ENCODE measurements at places on chromosomes 16 and 17.

- H3K4me3 ChIP-seq: no peak overlapping the region
- H3K27ac ChIP-seq: no peak overlapping the region
- H3K36me3 ChIP-seq: no peaks in the 10 kb centered on the region
- no peaks in the 10 kb centered on the region for H3K4me1 ChIP-seq
- peaks cover 14% of the 10 kb centered on the region for H3K27me3 ChIP-seq
These were observed 16.1 kb upstream of the ARHGAP44 start for GRCh38 chr17:12773153-12773552.

DNA sequence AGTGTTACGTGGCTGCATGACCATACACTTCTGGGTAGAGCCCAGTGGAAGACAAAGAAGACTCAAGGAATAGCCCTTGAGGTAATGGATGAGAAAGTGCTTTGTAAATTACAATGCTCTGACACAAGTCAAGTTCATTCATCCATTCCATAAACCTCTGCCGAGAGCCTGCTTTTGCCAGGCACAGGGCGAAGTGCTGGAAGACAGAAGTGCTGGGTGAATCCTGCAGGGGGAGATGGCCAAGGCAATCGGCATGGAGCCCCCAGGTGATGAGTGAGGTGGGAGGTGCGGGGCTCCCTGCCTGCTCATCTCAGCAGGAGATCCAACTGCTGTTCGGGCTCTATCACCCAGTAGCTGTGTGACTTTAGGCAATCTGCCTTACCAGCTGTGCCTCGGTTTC is 2.8 kb upstream of the SOCS3 start:
- H3K4me1 ChIP-seq: no peaks in the 10 kb centered on the region
- H3K4me3 ChIP-seq: no peak overlapping the region
- peaks cover 31% of the 10 kb centered on the region for H3K36me3 ChIP-seq
- no peak for DNase-seq
- H3K27me3 ChIP-seq: peaks cover 11% of the 10 kb centered on the region
- H3K27ac ChIP-seq: no peak overlapping the region

DNA sequence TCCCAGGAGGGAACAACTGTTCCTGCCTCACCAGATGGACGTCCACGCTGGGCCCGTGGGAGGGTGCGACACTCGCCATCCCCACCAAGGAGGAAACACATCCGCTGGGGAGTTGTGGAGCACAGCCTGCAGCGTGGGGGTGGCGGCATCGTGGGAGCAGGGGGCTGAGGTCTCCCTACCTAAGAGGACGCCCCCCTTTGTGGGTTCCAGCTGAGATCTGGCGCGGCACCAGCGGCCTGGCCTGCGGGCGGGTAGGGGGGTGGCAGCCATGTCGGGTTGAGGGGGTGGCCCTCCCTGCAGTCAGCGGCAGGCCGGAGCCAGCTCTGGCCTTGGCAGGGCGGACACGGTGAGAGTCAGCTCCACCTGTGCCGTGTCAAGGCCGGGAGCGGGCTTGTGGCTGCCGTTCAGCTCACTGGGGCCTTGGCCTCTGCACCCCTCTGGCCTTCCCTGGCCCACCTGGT is 116.7 kb upstream of the CIBAR2 start:
- no peak overlapping the region for H3K27ac ChIP-seq
- H3K4me1 ChIP-seq: no peaks in the 10 kb centered on the region
- no peak for DNase-seq
- no peaks in the 10 kb centered on the region for H3K36me3 ChIP-seq
- H3K27me3 ChIP-seq: peaks cover 96% of the 10 kb centered on the region

GRCh38 chr16:3099732-3100499 is 822 bp upstream of the ZSCAN10 start:
- peaks cover 23% of the 10 kb centered on the region for H3K36me3 ChIP-seq
- peak; percentile 93 for DNase-seq
- peak overlapping the region; percentile 70 for H3K4me3 ChIP-seq
- H3K4me1 ChIP-seq: peaks cover 30% of the 10 kb centered on the region
- peak overlapping the region; percentile 53 for H3K27ac ChIP-seq
- H3K27me3 ChIP-seq: peaks cover 30% of the 10 kb centered on the region

GRCh38 chr17:2844416-2844815 is 48.2 kb downstream of the RAP1GAP2 start:
- H3K27me3 ChIP-seq: no peaks in the 10 kb centered on the region
- no peak overlapping the region for H3K4me3 ChIP-seq
- peaks cover 5% of the 10 kb centered on the region for H3K4me1 ChIP-seq
- no peak for DNase-seq
- no peaks in the 10 kb centered on the region for H3K36me3 ChIP-seq
- H3K27ac ChIP-seq: no peak overlapping the region

DNA sequence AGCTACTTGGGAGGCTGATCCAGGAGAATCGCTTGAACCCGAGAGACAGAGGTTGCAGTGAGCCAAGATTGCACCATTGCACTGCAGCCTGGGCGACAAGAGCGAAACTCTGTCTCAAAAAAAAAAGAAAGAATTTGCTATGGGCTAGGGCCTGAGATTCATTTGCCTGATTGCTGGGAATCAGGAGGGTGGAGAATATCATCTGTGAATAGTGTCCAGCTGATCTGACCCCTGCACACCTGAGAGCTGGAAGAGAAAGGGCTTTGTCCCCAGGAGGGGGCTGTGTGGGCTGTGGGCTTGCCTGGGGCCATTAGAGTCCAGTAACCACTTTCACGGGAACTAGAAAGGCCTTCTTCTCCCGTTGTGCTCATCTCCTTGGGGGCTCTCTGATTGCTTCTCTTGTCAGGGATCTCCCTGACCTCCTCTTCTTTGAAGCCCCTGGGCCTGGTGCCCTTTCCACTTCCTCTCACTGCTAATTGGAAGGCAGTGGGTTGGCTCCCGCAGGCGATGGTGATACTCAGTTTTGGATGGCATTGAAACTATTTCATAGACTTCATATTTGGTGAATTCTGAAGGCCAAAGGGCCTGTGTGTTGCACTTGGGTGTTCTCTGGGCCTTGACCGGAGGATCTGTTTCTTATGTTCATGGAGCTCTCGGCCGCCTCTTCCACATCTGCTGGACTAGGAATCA is 66.1 kb upstream of the NFAT5 start:
- peaks cover 8% of the 10 kb centered on the region for H3K4me1 ChIP-seq
- H3K36me3 ChIP-seq: no peaks in the 10 kb centered on the region
- H3K27me3 ChIP-seq: peaks cover 14% of the 10 kb centered on the region

DNA sequence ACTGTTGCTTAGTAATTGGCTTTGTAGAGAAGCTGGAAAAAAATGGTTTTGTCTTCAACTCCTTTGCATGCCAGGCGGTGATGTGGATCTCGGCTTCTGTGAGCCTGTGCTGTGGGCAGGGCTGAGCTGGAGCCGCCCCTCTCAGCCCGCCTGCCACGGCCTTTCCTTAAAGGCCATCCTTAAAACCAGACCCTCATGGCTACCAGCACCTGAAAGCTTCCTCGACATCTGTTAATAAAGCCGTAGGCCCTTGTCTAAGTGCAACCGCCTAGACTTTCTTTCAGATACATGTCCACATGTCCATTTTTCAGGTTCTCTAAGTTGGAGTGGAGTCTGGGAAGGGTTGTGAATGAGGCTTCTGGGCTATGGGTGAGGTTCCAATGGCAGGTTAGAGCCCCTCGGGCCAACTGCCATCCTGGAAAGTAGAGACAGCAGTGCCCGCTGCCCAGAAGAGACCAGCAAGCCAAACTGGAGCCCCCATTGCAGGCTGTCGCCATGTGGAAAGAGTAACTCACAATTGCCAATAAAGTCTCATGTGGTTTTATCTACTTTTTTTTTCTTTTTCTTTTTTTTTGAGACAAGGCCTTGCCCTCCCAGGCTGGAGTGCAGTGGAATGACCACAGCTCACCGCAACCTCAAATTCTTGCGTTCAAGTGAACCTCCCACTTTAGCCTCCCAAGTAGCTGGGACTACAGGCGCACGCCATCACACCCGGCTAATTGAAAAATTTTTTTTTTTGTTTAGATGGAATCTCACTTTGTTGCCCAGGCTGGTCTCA is 6.2 kb upstream of the TMEM235 start:
- DNase-seq: no peak
- H3K27ac ChIP-seq: no peak overlapping the region
- peaks cover 19% of the 10 kb centered on the region for H3K36me3 ChIP-seq

- no peak overlapping the region for H3K4me3 ChIP-seq
- peak; percentile 45 for DNase-seq
- peaks cover 6% of the 10 kb centered on the region for H3K4me1 ChIP-seq
- no peak overlapping the region for H3K27ac ChIP-seq
- no peaks in the 10 kb centered on the region for H3K27me3 ChIP-seq
- H3K36me3 ChIP-seq: peaks cover 16% of the 10 kb centered on the region
These were observed 3.0 kb upstream of the CHD3 start for GRCh38 chr17:7885367-7886226.

GRCh38 chr17:61402073-61402541 is 2.5 kb downstream of the TBX2 start:
- no peak for DNase-seq
- H3K27me3 ChIP-seq: peaks cover 42% of the 10 kb centered on the region
- H3K36me3 ChIP-seq: peaks cover 11% of the 10 kb centered on the region

DNA sequence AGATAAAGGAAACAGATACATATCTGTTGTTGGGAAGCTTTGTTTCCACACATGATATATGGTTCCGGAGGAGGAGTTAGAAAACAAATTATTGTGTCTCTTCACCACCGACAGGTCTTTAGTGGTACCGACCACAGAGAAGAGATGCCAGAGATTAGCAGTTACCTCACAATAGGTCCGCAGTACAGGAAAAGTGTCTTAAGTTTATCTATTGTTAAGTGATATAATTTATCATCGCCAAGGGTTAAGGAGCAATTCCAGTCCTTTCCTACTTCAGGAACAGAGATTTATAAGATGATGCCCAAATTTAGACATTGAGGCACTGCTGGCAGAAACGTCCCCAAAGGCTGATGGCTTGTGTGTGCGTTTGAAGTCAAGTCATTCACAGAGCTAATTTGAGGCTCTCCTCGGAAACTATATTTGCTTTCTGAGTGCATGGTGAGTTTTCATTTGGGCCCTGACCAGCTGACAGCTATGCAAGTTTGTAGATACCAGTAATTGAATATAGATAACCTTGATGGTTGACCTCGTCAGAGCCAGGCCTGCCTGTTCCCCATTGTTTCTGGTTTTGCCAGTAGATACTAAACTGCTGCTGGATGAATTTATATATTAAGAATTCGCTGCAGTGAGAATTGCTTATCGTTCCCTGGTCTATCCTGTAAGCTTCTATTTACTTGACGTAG is 196.4 kb upstream of the IRX3 start:
- no peak for DNase-seq
- peaks cover 55% of the 10 kb centered on the region for H3K27me3 ChIP-seq
- no peak overlapping the region for H3K27ac ChIP-seq
- no peak overlapping the region for H3K4me3 ChIP-seq
- H3K36me3 ChIP-seq: no peaks in the 10 kb centered on the region

DNA sequence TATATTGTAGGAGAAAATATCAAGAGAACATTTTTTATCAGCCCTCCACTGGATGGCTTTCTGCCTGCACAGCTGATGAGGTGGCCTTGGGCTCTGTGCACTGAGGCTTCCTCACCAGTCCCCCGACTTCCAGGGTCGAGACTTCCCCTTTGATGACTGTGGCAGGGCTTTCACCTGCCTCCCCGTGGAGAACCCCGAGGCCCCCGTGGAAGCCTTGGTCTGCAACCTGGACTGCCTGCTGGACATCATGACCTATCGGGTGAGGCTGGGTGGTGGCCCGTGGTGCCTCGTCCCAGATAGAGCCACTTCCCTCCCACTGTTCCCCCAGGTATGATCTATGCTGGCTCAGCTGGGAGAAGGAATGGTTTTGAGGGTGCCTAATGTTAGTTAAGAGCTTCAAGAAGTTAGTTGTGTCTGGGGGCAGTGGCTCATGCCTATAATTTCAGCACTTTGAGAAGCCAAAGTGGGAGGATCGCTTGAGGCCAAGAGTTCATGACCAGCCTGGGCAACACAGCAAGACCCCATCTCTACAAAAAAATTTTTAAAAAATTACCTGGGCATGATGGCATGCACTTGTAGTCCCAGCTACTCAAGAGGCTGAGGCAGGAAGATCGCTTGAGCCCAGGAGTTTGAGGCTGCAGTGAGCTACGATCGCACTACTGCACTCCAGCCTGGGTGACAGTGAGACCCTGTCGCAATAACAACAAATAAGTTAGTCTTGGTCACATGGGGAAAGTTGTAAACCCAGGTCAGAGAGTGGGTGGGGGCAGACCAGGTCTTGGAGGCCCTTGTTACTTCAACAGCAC is 11.8 kb downstream of the FCSK start:
- no peak overlapping the region for H3K27ac ChIP-seq
- no peaks in the 10 kb centered on the region for H3K27me3 ChIP-seq
- DNase-seq: no peak
- H3K4me1 ChIP-seq: no peaks in the 10 kb centered on the region
- H3K4me3 ChIP-seq: no peak overlapping the region
